ENCODE measurements at places on chromosomes 2 and 18.

GRCh38 chr2:157231476-157231875, 26.0 kb upstream of the GALNT5 start:
- no peak for DNase-seq

- no peak for DNase-seq
These were observed 137.9 kb downstream of the DOCK10 start for GRCh38 chr2:224904381-224904780.

- no peak for DNase-seq
These were observed 77.5 kb upstream of the FZD5 start for GRCh38 chr2:207847098-207847806.

DNA sequence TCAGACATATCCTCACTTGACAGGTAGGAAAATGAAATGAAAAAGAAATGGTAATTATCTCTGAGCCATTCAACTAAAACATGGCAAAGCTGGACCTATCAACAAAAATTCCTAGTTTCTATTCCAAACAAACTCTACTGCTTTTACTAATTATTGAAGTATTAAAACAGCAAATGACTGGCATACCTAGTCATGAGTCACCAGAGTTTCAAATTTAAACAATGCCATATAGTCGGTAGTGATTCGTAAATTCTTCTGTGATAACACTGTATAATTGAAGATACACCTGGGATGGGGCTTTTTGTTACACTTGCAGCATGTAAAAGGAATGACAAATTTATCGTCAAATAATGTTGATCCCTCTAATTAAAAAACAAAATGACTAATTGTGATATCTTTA, 153.1 kb upstream of the THUMPD2 start:
- no peak for DNase-seq

DNA sequence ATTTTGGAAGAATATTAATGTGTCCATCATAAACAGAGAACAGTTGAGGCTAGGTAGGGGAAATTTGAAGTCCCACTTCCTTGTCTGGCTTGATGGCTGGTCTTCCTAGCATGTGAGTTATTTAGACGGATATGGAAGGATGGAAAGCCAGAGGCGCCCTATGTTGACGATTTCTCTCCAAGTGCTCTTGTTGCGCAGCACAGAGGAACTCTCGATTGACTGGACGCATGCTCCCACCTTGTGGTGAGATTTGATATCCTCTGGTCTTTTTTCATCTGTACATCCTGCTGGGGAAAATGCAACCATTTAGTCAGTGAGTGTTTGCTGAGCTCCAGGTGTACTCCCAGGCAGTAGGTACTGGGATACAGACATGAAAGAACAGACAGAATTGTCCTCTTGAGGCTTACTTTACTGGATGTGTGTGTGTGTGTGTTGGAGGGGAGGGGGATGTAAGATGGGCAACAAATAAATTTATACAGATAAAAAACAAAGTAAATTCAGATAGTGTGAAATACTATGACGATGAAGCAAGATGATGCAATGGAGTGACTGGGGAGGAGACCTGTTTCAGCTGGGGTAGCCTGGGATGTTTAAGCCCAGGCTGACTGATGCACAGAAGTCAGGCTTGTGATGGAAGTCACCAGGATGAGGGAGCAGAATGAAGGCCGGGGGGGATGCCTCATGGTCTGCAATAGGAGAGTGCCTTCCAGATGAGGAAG, 137.2 kb downstream of the TRIM43 start:
- no peak for DNase-seq

DNA sequence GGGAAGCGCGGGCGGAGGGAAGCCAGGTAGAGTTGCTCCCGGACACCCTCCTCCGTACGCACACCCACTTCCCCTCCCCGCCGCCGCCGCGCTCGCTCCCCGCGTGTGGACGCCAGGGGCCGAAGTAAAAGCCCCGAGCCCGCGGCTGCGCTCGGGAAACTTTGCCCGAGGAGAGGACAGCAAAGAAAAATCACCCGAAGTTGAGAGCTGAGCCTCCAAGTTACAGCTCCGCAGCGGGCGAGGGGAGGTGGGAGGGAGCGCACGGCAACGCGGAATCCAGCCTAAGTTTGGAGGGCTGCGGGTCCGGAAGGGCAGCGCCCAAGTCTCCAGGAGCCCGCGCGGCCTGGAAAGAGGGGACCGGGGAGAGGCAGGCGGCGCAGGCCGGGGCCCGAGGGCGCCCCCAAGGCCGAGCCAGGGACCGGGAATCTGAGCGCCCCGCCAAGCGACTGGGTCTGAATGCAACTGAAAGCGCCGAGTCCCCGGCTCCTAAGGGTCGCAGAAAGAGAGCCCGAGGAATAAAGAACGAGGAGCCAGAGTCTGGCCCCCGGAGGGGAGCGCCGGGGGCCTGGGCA, 706 bp upstream of the BCL11A start:
- no peak for DNase-seq

GRCh38 chr2:200350850-200351285, 44.4 kb downstream of the SPATS2L start:
- no peak for DNase-seq

- DNase-seq: no peak
These were observed 311.5 kb downstream of the CDH2 start for GRCh38 chr18:27865431-27865830.

DNA sequence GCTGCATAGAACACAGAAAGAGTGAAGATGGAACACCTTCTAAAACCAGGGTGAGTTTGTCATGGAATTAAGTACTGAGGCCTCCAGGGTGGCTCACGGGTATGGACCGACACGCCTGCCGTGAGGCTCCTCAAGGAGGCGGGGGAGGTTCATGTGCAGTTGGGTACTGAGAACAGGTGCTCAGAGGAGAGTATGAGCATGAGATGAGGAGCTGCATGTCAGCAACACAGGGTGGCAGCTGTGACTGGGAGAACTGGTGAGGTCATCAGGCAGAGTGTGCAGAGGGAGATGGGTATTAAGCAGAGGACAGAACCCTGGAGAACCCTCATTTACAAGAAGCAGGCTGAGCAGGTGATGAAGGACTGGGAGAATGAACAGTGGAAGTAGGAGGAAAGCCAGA, 63.2 kb upstream of the KLHL29 start:
- DNase-seq: no peak

- DNase-seq: no peak
These were observed 281.0 kb upstream of the SOX11 start for GRCh38 chr2:5410991-5411700.

DNA sequence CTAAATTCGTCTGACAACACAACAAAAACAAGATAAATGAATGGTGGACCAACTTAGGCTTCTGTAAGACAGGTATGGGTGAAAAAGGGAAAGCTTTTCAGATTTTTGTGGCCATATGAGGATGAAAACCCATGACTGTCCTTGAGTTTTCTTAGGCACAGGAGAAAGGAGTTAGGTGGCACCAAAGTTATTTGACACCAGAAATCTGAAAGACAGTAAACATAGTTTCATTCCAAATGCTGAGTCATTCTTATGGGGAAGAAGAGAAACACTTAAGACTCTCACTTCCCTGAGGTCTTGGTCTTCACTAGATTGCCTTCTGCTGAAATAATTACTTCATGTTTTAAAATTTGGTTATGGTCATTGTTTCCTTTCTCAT, 5.2 kb upstream of the GPD2 start:
- DNase-seq: no peak

DNA sequence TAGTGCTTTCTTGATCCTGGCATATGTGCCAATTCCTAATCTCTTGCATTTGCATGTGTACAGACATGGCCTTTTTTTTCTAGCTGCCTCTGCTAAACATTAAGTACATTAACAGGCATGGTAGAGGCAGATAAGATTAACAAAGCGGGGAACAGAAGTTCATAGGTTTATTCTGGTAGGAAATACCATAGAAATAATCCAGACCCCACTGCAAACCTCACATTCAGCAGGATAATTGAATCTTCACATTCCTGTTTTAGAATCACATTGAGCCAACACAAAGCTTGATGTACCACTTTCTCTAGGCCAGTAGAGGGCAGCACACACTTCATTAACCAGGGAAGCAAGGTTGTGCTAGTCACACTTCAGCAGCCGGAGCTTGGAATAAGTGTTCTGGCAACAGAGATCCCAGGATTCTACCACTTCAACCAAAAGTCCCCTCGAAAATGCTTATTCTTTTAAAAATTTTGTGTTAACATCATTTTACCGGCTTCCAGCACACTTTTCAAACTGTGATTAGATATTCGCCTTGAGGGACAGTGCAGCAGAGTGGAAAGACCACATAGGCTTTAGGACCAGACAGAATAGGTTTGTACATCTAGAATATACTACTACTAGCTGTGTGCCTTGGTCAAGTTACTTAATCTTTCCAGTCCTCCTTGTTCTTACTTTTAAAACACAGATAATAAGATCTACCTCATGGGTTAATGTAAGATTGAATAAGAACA, 420.2 kb upstream of the CHST9 start:
- DNase-seq: peak; percentile 2

GRCh38 chr2:121501031-121501430, 29.6 kb upstream of the RNU4ATAC start:
- DNase-seq: no peak

DNA sequence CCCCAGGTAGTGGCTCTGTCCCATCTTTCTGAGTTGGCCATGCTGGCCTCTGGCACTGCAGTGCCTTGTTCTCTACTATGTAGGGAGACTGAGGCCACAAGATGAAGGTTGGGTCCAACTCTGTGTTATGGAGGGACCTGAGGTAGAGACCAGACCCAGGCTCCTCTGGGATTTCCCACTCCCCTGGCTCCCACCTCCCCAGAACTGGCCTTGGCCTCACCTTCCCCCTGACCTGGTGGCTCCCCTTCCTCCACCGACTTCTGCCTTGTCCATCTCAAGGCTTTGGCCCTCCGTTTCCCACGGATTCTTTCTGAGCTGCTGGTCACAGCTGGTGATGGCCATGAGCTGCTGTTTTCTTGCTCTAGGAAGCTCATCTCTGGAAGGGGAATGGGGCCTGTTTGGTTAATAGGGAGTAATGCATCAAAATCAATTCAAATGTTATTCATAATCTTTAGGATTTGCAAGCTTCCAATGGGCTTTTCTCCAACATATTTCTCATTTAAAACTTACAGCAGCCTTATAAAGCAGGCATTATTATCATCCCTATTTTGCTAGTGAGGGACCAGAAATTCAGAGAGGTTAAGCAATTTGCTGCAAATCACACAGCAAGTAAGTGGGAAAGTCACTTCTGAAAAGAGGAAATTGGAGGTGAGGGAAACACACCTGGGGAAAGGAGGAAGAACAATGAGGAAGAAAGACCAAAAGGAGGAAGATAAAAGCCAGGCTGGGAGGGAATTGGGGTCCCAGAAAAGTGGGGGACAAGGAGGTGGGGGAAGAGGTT, 887 bp downstream of the PRKAG3 start:
- DNase-seq: no peak

GRCh38 chr18:36189486-36189885, 2.2 kb downstream of the MOCOS start:
- DNase-seq: no peak

DNA sequence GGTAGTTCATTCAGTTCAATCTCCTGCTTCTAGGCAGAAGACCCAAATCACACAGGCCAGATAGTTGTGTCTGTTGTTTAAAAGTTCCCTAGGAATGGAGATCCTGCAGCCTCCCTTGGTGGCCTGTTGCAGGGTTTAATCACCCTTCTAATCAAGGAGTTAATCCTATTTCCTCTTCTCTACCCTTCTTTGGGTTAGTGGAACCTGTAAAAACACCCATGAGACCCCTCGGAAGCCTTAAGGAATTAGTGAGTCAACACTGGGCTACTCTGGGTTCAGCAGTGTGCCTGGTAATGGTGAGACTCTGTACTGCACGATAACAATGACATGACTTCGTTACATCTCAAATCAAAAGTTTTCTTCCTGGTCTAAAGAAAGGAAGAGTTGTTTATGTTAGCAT, 217.6 kb upstream of the NRP2 start:
- DNase-seq: no peak

GRCh38 chr2:211503856-211504255, 947.5 kb downstream of the CPS1 start:
- no peak for DNase-seq

GRCh38 chr18:44410740-44411139, 269.9 kb upstream of the SETBP1 start:
- no peak for DNase-seq

DNA sequence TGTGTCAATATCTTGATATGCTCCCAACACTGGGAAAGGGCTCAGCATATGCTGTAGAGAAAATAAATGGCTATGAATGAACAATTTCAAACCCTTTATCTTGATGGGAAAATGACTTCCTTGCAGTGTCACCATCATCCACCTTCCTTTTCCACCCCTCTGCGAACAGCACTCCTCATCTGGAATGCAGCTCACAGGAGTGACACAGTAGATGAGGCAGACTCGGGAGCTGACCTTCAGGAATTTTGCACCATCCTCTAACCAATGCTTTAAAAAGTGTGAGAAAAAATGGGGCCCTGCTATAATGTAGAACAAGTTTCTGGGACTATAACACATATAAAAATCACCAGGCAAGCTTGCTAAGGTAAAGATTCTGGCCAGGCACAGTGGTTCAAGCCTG, 41.3 kb upstream of the YPEL5 start:
- DNase-seq: no peak

- no peak for DNase-seq
These were observed 346.3 kb downstream of the CELF4 start for GRCh38 chr18:37219257-37219656.

DNA sequence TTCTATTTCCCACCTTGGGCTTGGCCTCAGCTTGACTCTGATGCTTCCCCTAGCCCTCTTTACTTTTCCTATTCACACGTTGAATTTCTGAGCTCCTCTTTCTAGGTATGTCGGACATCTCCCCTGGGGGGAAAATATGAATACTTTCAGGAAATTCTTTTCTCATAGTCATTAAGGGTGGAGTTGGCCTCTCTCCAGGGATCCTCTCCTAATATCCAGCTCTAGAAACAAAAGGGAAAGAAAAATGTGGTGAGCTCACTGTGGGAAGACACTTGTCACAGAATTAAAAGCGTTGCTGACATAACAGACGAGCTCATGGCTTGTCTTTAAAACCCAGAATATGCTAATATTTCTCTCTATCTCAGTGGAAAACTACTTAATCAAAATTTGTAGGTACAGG, 132.7 kb upstream of the MEX3C start:
- no peak for DNase-seq

DNA sequence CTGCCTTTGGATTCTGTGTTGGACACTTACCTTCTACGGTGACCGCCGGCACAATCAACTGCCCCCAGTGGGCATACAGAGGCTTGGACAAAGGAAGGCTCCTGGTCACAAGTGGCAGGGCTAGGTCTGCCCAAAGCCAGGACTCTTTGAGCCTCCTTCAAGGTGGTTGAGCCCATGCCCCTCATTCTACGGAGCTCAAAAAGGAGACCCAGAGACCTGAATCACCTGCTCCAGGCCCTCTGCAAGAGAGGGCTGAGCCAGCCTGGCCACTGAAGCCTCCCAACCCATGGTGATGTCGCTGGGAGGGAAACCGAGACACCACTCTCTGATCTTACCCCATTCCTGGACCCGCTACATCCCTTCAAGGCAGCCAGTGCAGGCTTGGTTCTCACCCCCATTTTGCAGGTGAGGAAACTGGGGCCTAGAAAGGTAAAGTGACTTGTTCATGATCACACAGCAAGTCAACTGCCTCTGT, 87.9 kb downstream of the INHBB start:
- DNase-seq: no peak

GRCh38 chr2:25473758-25474340, 132.1 kb upstream of the DNMT3A start:
- no peak for DNase-seq

- DNase-seq: no peak
These were observed 131.0 kb downstream of the SP3 start for GRCh38 chr2:173834141-173834540.

GRCh38 chr2:7094231-7094741, 177.1 kb downstream of the RNF144A start:
- no peak for DNase-seq

Measured in stimulated activated CD8-positive, alpha-beta memory T cell treated with anti-CD3 and anti-CD28 coated beads, Interleukin-7, amount 100 ng/mL, for 4 hours (primary cell).